Endothelial cell (in vitro differentiated cells): ENCODE measurements at places on chromosomes 16 and 17.

DNA sequence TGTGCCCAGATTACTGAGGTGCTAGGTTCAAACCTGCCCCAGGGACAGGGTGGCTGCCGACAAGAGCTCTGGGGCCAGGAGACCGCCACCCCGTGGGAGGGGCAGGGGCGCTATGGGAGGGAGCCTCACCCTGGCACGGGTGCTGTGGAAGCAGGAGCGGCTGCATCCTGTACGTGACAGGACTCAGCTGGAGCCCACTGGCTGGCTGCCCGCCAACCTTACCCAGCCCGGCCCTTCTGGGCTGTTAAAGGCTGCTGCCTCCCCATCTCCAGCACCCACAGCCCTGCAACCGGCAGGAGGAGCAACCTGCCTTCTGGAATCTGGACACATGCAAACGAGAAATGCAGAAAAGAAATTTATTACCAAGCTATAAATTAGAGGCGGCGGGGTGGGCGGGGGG is 11.2 kb downstream of the PAM16 start:
- DNase-seq, result no peak

DNA sequence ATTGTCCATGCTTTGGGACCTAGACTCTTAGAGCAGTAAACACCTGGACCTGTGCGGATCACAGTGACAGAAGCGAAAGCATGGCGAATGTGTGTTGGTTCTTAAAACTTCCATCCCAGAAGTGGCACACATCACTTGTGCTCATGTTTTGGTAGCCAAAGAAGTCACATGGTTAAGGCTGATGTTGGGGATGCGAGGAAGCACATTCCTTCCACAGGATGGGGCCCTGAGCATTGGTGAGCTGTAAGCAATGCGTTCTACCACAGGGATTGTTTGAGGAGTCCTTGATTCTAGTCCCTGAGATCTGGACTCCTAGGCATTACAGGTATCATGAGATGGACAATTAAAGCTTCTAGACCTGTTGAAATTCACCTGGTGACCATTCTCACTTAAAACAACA is 375.9 kb downstream of the UTP18 start:
- DNase-seq, result peak; percentile 10

DNA sequence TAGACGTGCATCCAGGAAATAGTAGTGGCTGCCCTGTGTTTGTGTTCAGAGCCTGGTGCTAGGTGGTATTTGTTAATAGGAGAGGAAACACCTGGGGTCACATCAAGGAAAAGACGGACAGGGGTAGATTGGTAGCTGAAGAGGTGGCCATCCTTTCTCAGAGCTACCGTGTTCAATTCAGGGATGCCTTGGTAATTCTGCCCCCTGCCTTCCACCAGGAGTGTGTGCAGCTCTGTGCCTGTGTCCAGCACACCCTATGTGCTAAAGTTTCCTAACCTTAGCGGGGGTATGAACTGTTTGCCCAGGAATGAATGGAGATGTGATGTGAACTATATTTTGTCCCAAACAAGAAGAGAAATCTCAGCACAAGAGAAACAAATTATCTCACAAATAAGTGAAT is 174.1 kb upstream of the MPHOSPH6 start:
- DNase-seq, result peak; percentile 22

- DNase-seq, result no peak
These were observed 118.2 kb upstream of the KCNJ18 start for GRCh38 chr17:21573961-21574610.

GRCh38 chr16:48559462-48560211 is 50.3 kb downstream of the N4BP1 start:
- no peak for DNase-seq

GRCh38 chr17:61595418-61596186 is 4.6 kb upstream of the NACA2 start:
- DNase-seq, result no peak

- no peak for DNase-seq
These were observed 455 bp upstream of the GRB7 start for GRCh38 chr17:39737206-39737759.

GRCh38 chr16:66551348-66551759 is 1.0 kb upstream of the CKLF start:
- peak; percentile 37 for DNase-seq
